ENCODE measurements at places on chromosomes 7 and 10. TPM values are rescaled to one million over a fixed set of nuclear protein-coding genes. Genes with fewer than 3 reads are reported as not detected.

DNA sequence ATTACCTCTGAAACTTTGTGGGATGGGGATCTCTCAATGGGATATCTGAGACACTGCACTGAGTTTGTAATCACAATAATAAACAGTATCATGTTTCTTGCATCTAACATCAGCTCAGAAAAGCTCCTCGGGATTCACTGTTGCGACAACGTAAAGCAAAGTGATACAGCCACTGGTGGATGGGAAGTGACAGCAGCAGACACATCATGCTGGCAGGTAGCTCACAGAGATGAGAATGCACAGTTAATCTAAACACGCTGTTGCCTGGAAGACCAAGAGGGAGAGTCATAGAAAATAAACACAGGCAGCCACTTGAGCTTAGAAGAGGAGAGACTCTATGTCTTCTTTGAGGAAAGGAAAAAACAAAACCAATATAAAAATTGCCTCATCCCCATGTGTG lies 513.8 kb downstream of the MAGI2 start:
- DNase-seq: no peak

- peak; percentile 70 for DNase-seq
Observed at GRCh38 chr7:22675917-22676343, 51.1 kb upstream of the IL6 start.

DNA sequence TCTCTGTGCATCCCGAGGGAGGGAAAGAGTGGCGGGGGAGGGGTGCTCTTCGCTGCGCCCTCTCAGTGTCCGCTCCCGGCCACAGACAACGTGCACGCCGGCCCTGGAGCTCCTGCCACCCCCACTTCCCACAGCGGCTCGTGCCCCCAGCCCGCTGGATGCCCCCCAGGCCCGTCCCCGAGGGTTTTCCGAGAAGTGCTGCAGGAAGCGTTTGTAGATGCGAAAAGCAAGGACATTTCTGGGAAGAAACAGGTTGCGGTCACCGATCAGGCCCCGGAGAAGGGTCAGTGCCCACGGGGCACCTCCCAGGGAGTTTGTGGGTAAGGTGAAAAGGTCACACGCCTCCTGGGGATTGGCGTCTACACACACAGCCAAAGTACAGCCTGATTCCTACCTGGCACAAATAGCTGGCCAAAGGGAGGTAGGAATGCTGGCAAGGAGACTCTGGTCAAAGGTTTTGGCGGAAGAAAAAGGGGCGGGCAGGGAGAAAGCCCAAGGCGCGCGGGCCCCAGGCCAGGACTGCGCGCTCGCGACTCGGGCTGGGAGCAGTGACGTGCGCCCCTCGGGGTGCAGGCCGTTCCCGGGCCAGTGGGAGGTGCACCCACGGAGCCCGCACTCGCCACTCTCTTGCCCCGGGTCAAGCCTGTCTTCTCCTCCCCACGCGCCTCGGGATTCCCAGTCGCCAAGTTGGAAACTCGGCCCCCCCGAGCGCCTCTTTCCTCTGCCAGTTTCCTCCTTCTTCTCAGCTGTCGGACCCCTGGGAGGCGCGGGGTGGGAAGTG lies 1.5 kb upstream of the NRP1 start:
- no peak for DNase-seq

DNA sequence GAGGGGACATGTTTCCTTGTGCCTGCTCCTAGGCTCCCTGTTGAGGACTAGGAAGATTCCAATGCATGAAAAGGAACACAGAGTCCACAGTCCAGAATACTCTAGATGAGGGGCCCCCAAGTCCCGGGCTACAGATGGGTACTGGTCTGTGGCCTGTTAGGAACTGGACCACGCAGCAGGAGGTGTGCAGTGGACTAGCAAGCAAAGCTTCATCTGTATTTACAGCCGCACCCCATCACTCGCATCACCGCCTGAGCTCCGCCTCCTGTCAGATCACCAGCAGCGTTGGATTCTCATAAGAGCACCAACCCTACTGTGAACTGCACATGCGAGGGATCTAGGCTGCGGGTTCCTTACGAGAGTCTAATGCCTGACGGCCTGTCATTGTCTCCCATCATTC lies 233.0 kb upstream of the MKLN1 start:
- no peak for DNase-seq

- no peak for DNase-seq
Observed at GRCh38 chr7:124031406-124031805, 1.5 kb downstream of the TMEM229A start.

DNA sequence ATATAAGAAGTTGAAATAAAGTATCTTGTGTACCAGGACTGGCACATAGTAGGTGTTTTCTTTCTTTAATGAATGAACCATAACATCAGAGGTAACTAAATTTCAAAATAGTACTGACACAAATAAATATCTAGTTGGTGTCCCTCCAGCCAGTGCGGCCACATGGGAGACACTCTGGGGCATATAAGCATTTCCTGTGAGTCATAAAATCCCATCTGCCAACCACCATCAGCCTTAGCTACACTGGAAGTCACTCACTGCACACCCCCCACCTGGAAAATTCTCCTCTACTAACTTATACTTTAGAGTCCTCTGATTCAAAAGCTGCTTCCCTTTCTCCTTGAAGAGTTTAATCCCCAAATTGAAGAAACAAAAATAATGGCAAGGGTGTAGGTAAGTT lies 32.5 kb downstream of the DYDC1 start:
- no peak for DNase-seq

GRCh38 chr7:27221201-27221797 lies 21.3 kb upstream of the EVX1 start:
- no peak for DNase-seq

PLAC9 gene
- not detected for total RNA-seq

MEPCE gene
- total RNA-seq: 39.7 TPM

THAP5 gene
- total RNA-seq: 22.7 TPM

Data from activated naive CD4-positive, alpha-beta T cell treated with anti-CD3 and anti-CD28 coated beads for 36 hours (primary cell).